ENCODE measurements at places on chromosomes 5 and 9.
A peak's percentile ranks its signal among the peaks of the same experiment; 100 is the strongest.

DNA sequence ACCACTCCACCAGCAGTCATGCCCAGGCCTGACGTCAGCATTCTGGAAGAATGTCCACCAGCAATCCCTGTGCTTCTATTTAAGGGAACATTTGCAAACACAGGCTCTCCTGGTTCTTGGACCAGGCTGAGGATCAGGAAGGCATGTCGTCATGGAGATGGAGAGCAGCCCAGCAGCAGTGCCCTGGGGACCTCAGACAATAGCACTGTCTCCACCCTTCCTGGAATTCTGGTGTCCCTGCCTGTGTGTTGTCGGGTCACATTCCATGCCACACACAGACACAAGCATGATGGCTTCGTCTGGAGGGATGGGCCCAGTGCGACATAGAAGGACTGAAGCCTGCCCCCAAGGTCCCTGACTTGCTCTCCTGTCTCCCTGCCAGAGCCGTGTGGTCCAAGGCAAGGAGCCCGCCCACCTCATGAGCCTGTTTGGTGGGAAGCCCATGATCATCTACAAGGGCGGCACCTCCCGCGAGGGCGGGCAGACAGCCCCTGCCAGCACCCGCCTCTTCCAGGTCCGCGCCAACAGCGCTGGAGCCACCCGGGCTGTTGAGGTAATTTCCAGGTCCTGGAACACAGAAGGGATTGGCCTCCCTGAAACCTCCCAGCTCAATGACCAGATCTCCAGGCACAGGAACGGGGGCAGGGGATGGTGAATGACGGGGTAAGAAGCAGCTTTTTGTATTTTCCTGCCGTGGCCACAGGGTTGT is 43.8 kb downstream of the STOM start:
- DNase-seq: no peak

GRCh38 chr5:177334155-177334551 is 17.3 kb downstream of the LMAN2 start:
- no peak for DNase-seq

DNA sequence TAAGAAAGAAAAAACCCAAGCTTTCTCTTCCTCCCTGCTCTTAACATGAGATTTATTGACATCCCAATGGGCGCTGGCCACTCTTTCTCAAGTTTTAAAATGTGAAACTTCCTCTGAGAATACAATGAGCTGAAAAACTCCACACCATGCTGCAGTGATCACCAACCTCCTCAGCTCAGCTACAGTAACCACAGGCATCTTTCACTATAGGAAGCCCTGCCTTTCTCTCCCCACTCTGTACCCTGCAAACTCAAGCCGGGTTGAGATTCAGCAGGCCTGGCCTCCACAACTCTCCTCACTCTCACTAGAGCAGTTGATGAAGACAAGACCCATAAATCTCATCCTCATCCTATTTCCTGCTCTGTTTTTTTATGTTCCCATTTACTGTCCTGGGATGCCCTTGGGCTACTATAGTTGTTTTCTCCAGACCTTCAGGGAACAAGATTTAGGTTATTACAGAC is 48.3 kb downstream of the SH3TC2 start:
- DNase-seq: no peak

DNA sequence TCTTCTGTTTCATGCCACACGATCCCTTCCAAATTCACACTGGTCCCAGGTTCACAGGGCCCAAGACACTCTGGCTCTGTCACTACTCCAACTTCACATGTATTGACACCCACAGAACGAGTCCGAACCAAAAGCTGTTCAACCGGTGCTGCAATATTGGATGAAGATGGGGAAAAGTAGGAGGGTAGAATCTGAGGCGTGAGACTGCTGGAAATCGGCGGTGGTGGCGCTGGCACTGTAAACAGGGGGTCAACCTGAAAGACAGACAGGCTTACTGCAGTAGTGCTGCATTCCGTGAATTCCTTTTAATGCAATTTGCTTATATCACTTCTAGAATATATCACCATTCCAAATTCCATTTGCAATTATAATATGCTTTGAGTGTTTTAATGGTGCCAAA is 45.4 kb downstream of the ZNF608 start:
- no peak for DNase-seq

GRCh38 chr5:142324136-142324870 is 518 bp downstream of the SPRY4 start:
- DNase-seq: no peak

GRCh38 chr5:90367879-90368278 is 41.7 kb downstream of the CETN3 start:
- no peak for DNase-seq

DNA sequence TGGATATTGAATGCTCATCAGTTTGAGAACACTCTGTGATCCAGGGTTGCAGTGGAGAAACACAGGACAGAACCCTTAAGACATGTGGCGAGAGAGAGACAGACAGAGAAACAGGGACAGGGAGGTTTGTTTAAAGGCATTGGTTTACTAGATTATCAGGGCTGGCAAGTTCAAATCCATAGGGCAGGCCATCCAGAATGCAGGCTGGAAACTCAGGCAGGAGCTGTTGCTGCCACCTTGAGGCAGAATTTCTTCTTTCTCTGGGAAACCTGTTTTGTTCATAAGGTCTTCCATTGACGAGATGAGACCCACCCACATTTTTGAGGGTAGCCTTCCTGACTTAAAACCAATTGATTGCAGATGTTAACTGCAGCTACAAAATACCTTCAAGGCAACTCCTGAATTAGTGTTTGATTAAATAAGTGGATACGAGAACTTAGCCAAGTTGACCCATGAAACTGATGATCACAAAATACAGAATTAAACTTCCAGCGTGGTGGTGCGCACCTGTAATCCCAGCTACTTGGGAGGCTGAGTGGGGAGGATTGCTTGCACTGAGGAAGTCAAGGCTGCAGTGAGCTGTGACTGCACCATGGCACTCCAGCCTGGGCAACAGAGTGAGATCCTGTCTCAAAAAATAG is 55.9 kb downstream of the NSUN2 start:
- peak; percentile 65 for DNase-seq

GRCh38 chr5:123164054-123164453 is 75.0 kb downstream of the PRDM6 start:
- DNase-seq: no peak

DNA sequence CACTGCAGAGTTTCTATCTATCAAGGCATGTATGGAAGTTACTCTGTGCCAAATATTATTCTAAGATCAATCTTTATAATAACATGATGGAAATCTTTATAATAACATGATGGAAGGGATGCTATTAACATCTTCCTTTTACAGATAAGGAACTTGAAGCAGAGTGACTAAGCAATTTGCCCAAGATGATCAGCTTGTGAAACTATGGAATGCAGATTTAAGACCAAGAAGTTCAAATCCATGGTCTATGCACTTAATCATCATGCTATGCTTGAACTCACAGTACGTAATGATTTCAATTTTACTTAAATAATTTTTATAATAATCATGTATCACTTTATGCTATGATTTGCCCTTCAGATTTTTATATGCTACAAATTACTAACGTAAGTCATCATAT is 123.1 kb downstream of the DNAH5 start:
- no peak for DNase-seq

DNA sequence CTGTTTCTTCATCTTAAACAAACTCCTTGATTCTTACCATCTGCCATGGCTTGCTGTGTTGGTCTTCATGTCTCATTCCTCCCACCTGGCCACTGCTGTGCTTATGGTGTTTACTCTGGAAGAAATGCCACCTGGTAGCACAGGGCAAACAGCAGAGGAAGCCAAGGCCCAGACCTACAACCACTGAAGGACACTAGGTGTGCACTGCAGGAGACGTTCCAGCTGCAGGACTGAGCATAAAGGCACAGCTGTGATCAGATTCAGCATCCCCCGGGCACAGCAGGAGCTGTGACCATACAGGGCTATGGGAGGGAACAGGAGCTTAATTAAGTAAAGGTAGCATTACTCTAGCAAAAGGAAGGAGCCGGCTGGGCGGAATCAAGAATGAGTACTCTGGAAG is 12.6 kb upstream of the GNAQ start:
- no peak for DNase-seq

DNA sequence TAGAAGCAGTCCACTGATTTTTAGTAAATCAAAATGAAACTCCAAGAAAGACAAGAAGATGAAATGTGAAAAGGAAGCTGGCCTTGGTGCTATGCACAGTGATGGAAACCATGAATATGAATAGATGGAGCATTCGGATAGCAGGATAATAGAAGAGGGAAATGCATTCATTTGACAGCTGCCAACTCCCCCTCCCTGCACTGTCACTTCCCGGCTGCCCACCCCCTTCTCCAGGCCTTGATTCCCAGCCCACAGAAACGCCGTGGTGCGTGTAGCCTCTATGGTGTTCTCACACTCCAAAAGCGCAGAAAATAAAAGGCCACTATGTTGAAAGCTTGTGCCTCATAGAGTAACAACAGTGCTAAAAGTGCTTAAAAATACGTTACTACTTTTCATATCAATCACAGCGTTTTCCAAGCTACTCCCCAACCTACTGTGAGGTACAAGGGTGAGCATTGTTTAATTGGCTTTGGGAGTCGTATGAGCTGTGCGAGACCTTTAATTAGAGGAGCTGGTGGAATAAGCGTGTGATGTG is 26.1 kb upstream of the IFNK start:
- no peak for DNase-seq

DNA sequence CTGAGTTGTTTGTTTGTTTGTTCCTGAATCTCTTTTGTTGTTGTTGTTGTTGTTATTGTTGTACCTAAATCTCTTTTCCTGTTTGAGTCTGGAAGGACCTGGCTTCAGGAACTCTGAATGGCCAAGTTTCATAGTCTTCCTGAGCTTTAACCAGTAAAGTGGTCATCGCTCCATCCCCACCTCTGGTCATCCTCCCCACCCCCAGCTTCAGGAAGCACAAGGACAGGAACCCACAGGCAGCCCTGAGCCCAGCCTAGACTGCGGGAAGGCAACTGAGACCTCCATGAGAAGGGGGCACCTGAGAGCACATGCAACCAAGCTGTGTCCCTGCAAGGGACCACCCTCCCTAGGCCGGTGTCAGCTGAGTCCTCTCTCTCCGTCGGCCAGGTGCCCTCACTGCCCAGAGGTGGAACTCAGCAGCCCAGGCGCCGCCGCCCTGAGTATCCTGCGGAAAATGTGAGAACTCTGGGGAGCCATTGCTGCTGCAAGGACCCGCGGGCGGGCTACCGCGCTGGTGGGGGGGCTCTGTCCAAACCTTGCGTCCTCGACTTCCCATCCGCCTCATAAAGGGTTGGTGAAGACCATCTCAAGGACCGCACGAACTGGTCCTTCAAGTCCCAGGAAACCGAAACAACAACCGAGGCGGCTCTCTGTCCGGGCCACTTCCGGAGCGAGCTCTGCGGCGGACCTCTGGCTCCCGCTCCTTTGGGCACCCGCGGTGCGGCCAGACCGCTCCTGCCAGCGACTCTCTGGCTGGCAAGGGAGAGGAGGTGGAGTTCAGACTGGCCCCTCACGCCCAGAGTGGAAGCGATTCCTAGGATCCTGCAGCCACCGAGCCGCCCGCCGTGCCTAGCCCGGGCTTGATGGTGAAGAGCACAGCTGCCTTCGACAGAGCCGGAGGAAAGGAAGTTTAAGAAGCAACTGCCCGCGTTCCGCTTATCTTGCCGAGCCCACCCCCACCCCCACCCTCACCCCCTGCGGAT is 4.2 kb downstream of the BARX1 start:
- DNase-seq: no peak

All from hematopoietic multipotent progenitor cell treated with erythropoietin and hydrocortisone succinate and interleukin-3 and kit ligand, for 4 days (in vitro differentiated cells).